ENCODE measurements at places on chromosomes 5 and 9.

DNA sequence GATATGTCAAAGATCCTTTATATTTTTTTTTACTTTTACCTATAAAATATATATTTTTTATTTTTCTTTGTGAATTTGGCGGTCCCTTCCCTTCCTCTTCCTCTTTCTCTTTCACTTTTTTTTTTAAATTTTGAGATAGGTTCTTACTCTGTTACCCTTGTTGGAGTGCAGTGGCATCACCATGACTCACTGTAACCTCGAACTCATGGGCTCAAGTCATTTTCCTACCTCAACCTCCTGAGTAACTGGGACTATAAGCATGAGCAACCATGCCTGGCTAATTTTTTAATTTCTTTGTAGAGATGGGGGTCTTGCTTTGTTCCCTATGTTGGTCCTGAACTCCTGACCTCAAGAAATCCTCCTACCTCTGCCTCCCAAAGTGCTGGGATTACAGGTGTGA lies 258.0 kb upstream of the CLINT1 start:
- no peak for DNase-seq

DNA sequence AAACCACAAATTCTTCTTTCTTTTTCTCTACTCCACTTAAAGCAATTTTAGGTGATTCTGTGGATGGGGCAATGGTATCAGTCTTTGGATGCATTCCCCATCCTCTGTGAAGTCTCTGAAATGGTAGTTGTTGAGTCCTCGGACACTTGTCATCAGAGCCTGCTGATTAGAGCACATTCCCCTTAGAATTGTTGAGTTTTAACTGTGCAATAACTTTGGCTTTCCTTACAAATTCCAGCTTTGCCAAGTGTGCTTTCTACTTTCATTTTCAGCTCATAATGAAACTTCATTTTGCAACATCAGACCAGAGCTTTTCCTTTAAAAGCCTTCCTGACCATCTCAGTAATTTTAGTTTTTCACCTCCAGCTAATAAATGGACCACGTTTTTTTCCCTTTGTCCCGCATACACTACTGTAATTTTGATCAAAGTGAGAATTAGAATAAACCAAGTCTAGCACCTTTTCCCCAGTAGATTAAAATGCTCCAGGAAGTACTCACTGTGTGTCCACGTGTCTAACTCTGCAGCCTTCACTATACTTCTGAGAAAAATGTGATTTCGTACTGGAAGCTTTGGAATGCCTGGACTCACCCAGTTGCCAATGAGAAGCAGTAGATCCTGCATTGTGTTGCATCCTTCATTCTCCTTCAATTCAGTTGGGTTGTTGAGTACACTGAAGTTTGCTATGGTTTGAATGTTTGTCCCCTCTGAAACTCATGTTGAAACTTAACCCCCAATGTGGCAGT lies 135.6 kb downstream of the NTRK2 start:
- no peak for DNase-seq

- no peak for DNase-seq
Measured at GRCh38 chr9:33161011-33161588, 6.0 kb downstream of the B4GALT1 start.

DNA sequence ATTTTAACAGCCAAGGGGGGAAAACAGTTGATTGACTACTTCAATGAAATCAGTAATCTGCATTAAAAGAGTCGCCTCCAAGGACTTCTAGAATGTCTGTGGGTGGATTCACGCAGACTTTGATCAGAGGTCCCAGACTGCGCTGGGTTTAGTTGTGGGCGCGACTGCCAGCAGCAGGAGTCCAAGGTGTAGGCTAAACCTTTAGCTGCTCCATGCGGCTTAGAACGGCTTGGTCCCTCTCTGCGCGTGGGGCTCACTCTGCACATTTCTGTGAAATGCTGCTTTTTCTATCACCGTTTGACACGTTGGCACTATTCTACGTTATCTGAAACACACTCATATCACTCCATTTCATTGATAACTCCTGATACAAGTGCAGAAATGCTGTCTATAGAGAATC lies 48.6 kb upstream of the IRX2 start:
- no peak for DNase-seq

DNA sequence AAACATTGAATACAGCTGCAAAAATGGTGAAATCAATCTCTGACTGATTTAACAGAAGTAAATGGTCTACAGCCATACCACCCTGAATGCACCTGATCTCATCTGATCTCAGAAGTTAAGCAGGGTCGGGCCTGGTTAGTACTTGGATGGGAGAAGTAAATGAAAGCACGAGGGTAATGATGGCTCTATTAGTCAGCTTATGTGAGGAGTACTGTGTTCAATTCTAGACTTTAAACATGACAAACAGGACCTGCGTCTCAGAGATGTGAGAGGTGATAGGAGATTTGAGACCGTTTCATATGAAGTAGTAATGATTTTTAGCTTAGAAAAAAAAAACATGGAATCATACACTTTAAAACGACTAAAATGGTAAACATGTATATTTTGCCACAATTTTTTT lies 77.1 kb upstream of the SUSD1 start:
- no peak for DNase-seq

GRCh38 chr9:70413464-70413798 lies 1.0 kb downstream of the KLF9 start:
- no peak for DNase-seq

- DNase-seq: no peak
Measured at GRCh38 chr5:106116682-106117081, 1554.1 kb downstream of the EFNA5 start.

GRCh38 chr5:37606148-37606547 lies 227.0 kb downstream of the WDR70 start:
- no peak for DNase-seq

DNA sequence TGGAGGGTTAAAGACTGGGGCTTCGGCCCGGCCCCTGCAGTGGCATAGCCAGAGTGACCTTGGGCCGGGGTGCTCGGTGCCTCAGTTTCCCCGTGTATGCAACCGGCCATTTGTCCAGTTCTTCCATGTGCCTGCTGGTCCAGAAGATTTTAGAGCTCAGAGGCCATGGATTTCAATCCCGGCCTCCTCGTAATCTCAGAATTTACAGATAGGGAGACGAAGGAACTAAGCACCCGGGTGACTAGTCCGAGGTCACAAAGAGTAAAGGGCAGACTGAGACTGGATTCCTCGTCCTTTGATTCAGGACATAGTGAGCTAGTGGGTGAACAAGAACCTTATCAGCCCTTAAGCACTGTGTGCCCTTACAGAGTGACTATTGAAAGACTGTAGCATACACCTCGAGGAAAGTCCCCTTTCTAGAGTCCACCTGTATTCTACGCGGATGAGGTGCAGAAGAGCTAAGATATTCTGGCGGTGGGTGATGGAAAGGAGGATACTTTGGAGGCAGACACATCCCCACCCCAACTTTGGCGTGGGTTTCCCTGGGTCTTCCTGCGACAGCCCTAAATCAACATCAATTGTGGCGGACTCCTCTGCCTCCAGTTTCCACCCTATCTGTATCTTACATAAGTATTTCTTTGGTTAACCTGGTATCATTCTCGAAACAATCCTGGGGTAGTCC lies 597 bp downstream of the SLC31A1 start:
- DNase-seq: no peak

DNA sequence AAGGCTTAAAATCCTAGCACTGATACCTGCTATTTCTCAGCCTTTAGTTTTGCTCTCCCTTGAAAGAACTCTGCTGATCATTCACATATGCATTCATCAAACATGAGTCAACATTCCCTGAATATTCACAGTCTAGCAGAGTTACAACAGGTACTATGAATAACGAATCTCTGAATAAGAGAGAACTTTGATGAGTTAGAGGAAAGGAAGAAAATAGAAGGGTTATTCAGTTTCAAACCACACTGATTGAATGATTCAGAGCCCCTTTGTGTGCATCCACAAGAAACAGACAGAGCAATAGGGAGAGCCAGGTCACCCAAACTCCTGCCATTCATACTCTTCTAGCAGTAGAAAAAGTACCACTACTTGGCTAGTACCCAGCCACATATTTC lies 36.0 kb downstream of the FOXD1 start:
- no peak for DNase-seq

DNA sequence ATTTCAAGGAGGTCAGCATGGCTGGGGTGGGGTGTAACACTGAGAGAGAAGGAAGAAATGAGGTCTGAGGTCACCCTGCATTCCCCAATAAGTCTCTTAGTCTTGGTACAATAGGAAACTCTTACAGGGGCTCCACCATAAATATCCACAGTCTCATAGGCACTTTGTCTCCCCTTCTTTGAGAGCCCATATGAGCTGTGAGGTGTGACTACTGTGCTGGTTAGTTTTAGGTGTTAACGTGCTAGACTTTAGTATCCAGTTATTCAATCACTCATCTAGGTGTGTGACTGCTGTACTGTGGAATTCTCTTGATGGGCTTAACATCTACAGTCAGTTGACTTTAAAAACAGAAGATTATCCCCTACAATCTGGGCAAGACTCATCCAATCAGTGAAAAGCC lies 378.1 kb upstream of the RFX3 start:
- no peak for DNase-seq

DNA sequence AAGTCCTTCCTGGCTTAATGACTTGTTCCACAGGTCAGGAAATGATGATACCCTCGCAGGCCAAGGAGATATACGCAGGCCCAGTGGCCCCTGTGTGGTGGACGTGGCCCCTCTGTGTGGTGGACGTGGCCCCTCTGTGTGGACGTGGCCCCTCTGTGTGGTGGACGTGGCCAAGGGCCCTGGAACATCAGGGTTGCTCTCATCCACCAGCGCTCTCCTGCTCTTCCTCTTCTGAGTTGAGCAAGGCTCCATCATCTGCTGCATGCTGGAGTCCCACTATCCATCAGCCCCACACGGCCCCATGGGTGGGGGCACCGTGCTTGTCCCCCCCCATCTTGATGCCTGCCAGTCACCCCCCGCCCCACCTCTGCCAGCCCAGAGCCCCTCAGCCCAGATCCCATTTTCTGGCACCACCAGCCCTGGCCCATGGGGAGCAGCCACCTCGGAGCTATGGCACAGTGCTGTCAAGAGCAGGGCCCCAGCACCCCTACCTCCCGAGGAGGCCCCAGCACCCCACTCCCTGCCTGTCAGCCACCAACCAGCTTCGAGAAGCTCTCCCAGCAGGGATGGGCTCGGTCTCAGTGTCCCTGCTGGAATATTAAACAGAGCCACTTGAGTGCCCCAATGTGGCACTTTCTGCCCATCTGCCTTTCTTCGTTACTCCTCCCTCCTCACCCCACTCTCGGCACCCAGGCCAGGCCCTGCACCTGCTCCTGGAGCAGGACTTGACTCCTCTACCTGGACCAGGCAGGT lies 8.1 kb downstream of the LRRC14B start:
- DNase-seq: no peak

GRCh38 chr9:131410044-131410491 lies 16.2 kb downstream of the PRRC2B start:
- no peak for DNase-seq

DNA sequence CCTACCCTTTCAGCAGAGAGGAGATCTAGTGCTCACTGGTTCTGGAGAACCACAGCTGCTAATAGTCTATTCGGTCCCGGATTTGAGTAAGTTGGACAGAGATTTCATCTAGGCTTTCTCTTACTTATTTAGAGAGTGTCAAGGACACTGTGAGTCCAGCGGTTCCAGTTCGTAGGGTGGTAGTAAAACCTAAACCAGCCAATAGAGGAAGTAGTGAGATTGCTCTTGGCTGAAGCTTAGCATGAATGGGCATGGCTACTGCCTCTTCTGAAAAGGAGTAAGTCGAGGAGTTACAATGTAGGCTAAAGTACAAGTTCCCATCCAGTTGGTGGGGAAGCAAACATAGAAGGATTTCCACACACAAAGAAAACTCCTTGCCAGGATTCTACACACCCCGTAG lies 109.6 kb upstream of the MOCS2 start:
- DNase-seq: no peak

GRCh38 chr5:55994495-55994997 lies at the start of gene IL6ST:
Gene IL6ST (minus strand): TSS chr5:55994963. CDS start chr5:55976278, 18,685 bp downstream.
- DNase-seq: no peak

GRCh38 chr9:18228101-18228500 lies 245.9 kb upstream of the ADAMTSL1 start:
- no peak for DNase-seq

DNA sequence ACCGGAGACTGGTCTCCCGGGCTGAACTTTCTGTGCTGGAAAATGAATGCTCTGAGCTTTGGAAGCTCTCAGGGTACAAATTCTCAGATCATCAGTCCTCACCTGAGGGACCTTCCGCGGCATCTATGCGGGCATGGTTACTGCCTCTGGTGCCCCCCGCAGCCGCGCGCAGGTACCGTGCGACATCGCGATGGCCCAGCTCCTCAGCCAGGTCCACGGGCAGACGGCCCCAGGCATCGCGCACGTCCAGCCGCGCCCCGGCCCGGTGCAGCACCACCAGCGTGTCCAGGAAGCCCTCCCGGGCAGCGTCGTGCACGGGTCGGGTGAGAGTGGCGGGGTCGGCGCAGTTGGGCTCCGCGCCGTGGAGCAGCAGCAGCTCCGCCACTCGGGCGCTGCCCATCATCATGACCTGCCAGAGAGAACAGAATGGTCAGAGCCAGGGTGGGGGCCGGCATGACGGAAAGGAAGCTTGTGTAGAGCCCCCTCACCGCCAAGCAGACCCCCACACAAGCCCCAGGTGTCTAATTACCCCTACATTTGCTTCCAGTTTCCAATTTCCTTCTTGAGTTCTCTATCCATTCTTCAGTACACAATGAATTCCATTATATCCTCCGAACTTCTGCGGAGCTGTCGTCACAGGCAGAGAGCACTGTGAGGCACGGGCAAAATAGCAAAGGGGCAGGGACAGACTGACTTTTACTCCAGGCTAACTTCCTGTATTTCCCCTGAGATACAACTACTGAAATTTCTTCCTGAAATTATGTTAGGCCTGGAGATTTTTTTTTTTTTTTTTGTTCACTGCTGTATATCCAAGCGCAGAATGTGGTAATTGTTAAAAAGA lies 23.2 kb downstream of the CDKN2A start:
- DNase-seq: no peak

DNA sequence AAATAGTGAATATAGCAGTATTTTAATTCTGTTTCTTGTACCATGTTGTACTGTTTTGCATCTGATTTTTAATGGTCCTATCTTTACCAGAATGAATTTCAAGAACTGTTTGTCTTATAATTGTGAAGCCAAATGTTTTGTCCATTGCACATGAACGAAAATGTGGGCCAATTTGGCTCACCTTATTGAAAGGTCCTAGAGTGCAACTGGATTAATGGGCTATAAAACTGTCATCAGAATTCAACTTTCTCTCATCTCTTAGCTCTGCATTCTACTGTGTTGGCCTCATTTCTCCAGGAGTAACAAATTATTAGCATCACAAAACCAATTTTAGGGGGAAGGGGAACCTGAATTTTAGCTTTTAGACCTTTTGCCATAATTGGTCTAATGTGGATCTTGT lies 179.4 kb upstream of the NUDT12 start:
- no peak for DNase-seq

- no peak for DNase-seq
Measured at GRCh38 chr9:132973713-132974112, 4.8 kb upstream of the GFI1B start.

DNA sequence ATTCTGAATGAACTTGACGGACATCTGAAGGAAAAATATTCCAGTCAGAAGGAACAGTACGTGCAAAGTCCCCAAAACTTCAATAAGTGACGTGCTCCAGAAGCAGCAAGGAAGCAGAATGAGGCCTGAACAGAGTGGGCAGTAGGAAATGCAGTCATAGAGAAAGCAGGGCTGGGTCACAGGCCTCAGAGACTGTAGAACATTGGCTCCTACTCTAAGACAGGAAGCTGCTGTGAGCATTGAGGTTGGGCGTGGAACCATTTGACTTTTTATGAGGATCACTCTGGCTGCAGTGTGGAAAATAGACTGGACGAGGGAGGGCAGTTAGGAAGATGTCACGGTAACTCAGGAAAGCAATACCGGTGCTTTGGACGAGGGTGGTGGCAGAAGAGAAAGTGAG lies 64.0 kb downstream of the DOCK8 start:
- no peak for DNase-seq

- DNase-seq: no peak
Measured at GRCh38 chr9:37920471-37921167, 16.7 kb upstream of the SLC25A51 start.

- no peak for DNase-seq
Measured at GRCh38 chr9:87451149-87451548, 46.5 kb upstream of the DAPK1 start.
